ENCODE measurements at places on chromosomes 6 and 20. TPM values are rescaled to one million over a fixed set of nuclear protein-coding genes. Genes with fewer than 3 reads are reported as not detected.

The KCNG1 gene
- 0.30 TPM for total RNA-seq

The SLC24A3 gene
- total RNA-seq: 1.3 TPM

DNA sequence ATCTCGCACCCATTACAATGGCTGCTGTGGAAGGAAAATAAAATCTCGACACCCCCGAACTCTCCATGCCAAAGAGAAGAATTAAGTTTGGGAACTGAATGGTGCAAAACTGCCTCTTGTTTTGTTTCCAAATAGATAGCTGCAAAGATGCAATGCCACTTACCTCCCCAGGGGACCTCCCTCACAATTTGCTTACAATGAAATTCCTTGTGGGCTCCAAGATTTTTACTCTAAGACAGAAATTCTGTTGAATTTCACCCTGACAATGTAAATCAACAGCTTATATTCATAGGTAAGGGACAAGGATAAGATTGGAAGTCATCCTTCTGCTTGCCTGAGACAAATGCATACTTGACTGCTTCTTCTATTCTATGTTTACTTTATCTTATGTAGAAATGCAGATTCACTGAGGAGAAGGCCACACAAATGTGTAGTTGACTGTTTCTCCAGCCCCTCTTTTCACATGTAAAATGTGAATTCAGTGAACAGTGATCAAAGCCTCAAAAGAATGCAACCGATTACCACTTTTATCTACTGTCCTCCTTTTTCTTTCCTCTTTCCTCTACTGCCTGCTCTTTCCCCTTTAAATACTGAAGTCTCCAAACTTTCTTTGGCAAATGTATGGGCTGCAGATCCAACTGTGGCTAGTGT lies 36.6 kb downstream of the ADGRF4 start:
- DNase-seq: no peak

DNA sequence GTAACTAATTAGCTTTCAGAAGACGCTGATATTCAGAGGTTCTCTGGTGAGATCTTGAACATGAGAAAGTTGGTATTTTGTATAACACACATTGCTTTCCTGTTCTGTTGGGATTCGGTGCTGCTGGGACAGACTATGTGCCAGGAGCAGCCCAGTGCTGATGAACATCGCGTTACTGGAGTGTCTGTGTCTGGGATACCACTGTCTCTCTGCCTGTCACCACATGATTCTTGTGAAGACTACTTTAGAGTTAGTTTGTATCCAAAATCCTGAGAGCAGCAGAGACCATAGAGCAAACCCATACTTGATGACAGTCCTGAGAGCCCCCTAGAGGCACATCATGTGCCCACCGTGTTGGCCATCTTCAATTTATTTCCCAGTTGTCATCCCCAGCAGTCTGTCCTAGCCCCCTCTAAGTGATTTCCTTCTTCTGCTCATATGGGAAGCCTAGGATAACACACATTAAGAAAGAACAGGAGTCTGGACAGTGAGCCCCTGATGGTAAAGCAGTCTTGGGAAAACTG lies 41.8 kb upstream of the TINAG start:
- DNase-seq: no peak

The CNBD2 gene
- total RNA-seq: 3.7 TPM

The SLC22A16 gene
- not detected for total RNA-seq

- no peak for DNase-seq
Measured at GRCh38 chr6:14896475-14896874, 349.4 kb upstream of the JARID2 start.

DNA sequence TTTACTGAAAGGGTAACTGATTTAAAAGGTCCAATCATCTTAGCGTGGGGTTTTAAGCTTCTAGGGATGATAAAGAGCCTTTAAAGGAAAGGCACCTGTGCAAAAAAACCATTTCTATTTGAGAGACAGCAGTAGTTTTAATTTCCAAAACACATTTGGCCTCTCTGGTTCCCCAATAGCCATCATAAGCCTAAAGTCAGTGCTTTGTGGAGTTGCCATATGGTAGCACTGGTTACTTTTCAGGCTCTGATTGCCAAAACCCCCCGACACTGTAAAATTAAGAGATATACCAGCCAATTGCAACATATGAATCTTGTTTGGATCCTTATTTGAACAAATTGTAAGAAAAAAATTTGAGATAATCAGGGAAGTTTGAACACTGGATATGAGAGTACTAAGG lies 44.6 kb downstream of the TP53INP2 start:
- no peak for DNase-seq

Data from left ventricle myocardium inferior (tissue), 1 donor.